ENCODE measurements at places on chromosomes 13 and 19.

GRCh38 chr19:13153569-13154240 is 3.5 kb downstream of the IER2 start:
- DNase-seq, result no peak

- no peak for DNase-seq
Observed at GRCh38 chr13:65472336-65472735, 1757.8 kb downstream of the PCDH9 start.

GRCh38 chr19:45304141-45304926 is 18.3 kb downstream of the CKM start:
- no peak for DNase-seq

GRCh38 chr19:32223595-32224370 is 121.6 kb upstream of the ZNF507 start:
- no peak for DNase-seq

DNA sequence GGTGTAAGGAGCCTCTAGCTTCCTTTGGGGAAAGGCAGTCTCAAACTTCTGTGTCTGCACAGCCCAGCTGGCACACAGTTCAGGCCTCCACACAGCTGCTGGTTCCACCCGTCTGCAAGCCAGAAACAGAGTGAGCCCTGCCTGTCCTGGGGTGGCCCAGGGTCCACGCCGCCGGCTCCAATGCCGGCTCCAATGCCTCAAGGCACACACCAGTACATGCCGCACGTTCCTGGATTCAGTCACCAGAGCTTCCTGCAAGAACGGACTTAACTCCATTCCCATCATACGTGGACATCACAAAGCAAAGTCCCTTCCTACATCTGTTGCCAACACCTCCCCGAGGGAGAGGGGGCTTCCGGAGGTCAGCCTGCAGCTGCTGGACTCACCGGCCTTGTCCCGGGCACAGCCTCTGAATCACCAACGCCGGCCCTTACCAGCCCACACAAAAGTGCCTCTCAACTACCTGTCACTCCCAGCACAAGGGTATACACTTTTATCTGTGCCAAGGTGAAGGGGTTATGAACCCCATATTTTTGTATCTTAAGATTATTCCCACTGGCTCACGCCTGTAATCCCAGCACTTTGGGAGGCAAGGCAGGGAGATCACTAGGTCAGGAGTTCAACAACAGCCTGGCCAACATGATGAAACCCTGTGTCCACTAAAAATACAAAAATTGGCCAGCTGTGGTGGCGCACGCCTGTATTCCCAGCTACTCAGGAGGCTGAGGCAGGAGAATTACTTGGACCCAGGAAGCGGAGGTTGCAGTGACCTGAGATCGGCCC is 8.5 kb downstream of the SH3GL1 start:
- no peak for DNase-seq

GRCh38 chr19:18057557-18057956 is 29.2 kb downstream of the IL12RB1 start:
- no peak for DNase-seq

- no peak for DNase-seq
Observed at GRCh38 chr19:39265321-39265916, 2.8 kb upstream of the IFNL2 start.
